ENCODE measurements at places on chromosomes 2 and 18.

GRCh38 chr2:120682654-120683053, 53.0 kb upstream of the GLI2 start:
- no peak for DNase-seq

DNA sequence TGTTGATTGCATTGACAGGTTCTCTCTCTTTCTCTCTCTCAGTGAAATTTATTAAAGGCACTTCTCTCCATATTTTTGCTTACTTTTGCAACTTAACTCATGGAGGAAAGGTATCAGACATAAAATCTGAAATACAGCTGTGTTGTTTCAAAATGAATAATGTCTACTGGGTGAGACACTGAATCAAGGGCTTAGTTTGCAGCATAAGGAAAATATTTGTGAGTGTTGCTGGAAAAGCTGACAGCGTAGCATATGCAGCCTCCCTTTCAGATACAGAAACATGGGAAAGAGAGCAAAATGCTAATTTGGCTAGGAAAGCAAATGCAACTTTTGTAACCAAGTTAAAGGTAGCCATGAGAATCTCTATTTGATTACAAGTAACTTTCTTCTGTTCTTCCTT, 81.5 kb upstream of the COL3A1 start:
- DNase-seq = no peak

DNA sequence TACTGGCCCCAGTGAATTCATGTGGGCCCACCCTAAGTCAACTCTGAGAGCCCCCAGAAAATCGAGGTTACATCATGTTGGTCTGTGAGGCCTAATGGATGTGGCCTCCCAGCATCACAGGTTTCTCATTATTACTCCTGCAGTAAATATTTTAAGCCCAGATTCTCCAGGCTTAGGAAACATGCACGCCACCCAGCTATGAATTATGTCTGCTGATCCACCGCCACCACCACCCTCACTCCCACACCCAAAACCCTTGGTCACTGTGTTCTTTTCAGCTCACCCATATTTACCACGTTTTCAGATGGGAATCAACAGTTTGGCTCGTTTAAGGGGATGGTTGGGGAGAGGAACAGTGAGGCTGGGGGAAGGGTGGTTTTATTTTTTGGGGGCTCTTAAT, 128.6 kb downstream of the NCK2 start:
- DNase-seq = peak; percentile 35

DNA sequence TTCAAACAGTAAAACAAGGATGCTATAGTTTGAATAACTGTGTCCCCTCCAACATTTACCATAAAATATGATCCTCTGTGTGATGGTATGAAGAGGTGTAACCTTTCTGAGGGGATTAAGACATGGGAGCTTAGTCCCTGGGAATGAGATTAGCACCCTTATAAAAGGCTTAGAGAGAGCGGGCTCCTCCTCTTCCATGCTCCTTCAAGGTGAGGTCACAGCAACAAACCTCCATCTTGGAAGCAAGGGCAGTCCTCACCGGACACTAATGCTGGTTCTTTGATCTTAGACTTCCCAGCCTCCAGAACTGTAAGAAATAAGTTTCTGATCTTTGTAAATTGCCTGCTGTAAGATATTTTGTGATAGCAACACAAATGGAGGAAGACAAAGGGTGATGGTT, 700.3 kb downstream of the TMEM182 start:
- no peak for DNase-seq

GRCh38 chr2:233083782-233084181, 23.6 kb downstream of the INPP5D start:
- no peak for DNase-seq

DNA sequence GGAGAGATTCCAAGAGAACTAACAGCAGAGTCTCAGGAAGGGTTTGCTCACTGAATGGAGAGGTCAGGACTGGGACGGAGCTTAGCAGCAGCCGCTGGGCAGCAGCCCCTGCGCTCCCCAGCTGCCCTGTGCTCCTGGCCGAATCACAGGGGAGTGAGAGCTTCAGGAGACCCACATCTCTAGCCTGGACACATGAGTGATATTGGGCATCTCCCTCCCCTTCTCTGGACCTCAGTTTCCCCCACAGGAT, 511 bp downstream of the MATN3 start:
- DNase-seq = no peak

DNA sequence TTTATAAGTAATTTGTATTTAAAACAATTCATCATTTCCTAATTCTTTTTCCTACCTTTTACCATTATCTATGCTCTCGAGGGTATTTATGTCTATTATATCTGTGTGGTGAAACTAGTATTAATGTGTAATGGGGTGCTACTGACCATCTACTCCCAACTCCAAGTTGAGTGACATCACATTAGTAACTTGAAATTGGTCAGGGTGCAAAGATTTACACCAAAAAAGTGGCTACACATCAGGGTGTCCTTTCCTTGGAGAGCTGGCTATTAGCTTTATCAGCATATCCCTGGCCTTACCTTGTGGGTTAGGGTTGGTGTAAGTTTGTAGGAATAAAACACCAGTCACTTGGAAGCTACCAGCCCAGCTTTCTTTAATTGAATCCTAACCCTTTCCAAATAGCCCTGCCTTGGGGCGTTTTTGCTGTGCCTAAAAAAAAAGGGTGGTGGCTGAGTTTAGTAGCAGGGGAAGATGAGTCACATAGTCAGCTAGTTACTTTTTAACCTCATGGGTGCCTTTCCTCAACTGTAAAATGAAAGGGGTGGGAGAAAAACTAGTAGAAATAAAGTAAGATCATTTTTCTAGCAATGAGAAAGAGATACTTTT, 14.0 kb downstream of the ANXA4 start:
- DNase-seq = peak; percentile 68

- DNase-seq = no peak
Observed at GRCh38 chr2:131535526-131535925, 7.8 kb downstream of the CCDC74A start.

DNA sequence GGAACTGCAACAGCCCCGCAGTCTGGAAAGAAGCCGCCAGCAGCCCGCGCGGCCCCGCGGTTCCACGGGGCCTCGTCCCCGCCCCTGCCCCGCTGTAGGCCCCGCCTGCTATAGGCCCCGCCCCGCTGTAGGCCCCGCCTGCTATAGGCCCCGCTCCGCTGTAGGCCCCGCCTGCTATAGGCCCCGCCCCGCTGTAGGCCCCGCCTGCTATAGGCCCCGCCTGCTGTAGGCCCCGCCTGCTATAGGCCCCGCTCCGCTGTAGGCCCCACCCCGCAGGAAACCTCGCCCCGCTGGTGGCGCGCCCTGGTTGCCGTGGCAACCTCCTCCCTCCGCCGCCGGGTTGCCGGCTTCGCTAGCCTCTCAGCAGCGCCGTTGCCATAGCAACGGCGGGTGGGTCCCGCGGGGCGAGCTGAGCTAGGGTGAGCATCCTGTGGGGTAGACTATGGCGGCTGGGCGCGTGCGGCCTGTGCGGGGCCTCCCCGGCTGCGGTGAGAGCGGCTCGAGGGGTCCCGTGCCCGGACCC, 12.2 kb upstream of the KIF1A start:
- peak; percentile 90 for DNase-seq

DNA sequence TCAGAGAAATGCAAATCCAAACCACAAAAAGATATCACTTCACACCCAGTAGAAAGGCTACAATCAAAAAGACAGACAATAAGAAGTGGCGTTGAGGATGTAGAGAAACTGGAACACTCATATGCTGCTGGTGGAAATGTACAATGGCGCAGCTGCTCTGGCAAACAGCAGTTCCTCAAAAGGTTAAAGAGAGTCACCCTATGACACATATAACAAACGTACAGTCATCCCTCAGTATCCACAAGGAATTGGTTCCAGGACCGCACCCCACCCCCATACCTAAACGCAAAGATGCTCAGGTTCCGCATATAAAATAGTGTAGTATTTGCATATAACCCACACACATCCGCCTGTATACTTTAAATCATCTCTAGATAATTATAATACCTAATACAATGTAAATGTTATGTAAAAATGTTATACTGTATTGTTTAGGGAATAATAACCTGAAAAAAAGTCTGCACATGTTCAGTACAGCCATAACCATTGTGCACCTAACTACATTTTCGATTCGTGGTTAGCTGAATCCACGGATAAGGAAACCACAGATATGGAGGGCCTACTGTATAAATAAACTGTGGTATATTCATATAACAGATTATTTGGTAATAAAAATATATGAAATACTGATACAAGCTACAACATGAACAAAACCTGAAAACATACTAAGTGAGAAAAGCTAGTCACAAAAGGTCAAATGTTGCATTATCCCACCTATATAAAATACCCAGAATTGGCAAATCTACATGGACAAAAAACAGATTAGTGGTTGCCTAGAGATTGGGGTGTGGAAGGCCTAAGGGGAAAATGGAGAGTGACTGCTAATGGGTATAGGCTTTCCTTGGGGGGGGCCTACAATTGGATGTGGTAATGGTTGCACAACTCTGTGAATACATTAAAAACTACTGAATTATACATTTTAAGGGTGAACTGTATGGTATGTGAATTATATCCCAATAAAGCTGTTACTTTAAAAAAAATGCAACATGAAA, 37.5 kb downstream of the UXS1 start:
- no peak for DNase-seq

DNA sequence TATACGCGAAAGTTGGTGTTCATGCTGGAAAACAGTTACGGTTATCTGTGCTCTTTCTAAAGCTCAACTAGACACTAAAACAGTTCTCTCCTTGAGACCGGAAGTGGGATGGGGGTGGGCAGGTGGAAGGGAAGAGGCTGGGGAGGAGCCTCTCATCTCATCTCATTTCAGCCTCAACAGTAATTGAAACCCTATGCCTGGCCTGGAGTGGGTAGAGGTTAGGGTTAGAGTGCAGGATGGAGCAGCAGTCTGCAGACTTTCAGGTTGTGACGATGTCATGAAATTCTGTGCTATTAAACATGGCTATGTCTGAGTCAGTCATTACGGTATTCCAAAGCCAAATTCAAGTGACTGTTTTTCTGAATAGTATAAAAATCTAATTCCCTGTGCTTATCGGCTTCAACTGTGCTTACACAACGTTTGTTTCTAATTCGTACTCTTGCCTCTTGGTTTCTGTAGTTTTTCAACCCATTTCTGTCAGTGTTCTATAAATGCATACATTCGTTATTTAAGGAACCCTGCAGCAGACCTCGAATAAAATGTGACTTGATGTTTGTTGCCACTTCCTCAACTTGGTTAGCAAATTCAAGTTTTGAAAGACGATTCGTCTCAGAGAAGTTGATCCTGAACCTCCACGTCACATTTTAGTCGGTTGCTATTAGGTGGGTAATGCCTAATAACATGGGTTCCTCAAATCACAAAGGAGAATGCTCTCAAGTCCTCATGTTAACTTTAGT, 75.8 kb upstream of the TCF7L1 start:
- DNase-seq = peak; percentile 62

- DNase-seq = no peak
Observed at GRCh38 chr18:21911551-21911950, 171.0 kb downstream of the MIB1 start.

DNA sequence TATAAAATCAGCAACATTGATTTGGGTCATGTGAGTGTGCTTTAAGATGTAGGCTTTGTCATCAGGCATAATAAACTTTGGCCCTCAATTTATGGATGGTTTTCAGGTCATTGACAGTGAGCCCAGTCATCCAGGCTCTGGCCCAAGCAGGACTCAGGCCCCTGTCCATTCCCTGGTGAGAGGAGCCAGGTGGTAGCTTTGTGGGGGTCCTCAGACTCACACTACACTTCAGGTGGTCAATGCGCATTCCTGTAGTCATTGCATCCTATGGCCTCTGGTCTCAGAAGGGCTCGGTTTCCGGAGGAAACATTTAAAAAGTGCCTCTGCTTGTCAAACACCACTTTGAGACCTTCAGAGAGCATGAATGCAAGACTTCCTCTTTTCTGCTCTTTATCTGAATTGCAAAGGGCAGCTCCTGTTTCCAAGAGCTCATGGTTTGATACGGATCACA, 20.2 kb downstream of the LGALSL start:
- peak; percentile 63 for DNase-seq

GRCh38 chr2:124269348-124269747, 244.3 kb downstream of the CNTNAP5 start:
- no peak for DNase-seq

GRCh38 chr18:2692508-2692907, 37.0 kb downstream of the SMCHD1 start:
- DNase-seq = no peak

GRCh38 chr2:234630801-234631261, 133.9 kb upstream of the ARL4C start:
- no peak for DNase-seq

GRCh38 chr18:71707985-71708500, 836.1 kb downstream of the CBLN2 start:
- no peak for DNase-seq

Data from suppressor macrophage (primary cell).